ENCODE measurements at places on chromosomes 1 and 21.

DNA sequence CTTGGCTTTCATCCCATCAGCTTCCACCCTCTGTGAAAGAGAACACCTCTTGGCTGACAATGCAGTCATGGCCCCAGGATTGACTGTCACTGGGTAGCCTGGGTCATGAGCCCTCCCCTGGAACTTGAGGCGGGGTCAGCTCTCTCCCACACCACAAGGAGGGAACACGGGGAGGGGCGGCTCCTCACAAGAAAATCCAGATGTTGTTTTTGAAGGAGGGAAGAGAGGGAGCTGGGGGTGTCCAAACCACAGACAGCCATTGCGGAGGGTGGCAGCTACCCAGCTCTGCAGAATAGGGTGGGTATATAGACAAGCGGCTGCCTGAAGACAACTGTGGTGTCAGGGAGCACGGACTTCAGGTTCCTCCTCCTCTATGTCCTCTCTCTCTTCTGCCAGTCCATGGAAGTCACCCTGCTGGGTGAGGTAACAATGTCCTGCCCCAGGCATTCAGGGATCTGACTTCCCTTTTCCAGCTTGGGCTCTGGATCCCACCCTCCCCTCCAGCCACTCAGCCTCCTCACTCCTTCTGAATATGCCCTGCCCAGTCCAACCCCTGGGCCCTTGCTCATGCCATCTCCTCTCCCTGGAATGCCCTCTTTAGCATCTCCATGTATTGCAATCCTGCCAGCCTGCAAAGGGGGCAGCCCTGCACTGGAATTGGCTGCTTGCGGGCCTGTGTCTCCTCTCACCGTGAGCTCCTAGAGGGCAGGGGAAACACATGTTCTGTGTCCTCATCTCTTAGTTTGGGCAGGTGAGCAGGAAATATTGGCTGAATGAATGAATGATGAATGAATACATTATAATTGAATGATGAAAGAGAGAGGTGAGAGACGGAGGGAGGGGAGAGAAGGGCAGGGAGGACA is 60.9 kb upstream of the RUNX3 start:
- DNase-seq, result no peak

GRCh38 chr21:45277101-45278045 is 10.3 kb downstream of the POFUT2 start:
- DNase-seq, result no peak

DNA sequence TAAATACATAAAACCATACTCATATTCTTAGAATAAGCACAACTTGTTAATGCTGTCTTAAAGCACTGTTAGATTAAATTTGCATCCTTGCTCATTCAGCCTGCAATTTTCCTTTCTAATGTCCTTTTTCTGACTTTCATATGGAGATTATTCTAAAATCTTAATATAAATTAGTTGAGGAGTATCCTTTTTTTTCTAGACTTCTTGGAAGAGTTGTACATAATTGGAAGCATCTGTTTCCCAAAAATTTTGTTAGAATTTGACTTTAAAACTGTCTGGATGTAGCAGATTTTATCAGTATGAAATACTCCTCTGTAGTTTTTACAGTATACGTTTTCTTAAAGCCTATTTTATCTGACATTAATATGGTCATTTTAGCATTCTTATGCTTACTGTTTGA is 9.7 kb downstream of the KIFAP3 start:
- no peak for DNase-seq

DNA sequence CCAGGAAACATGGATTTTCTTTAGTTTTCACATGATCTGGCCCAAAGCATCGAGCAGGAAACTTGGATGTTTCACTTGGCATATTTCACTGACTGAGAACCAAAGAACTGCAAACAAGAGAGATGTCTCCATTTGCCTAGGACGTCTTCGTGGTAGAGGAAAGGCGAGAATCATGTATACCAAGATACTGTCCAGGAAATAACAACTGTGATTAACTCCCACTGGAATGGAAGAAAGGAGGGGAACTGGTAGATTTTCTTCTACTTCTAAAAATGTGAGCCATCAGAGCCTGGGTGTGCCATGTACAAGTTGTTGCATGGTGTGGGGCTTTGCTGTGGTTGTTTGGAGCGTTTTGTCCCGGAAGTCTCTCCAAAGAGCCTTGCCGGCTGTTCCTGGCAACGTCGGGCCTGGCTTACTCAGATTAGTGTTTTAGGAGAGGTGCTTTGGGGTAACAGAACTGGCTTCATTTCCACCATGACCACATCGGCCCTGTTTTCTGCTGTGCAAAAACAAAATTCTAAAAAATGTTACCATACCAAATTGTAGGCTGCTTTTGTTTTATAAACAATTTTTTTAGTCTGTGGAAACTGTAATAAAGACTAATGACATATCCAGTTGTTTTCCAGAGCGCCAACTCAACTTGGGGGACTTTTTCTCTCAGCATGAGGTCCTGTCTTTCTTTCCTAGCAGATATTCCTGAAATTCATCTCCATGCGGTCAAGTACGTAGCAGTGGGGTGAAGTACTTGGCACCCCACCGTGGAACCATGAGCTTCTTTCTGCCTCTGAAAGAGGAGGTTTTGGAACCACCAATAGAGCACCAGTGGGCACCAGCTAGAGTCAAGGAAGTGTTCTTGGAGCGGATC is 118.3 kb downstream of the TM2D1 start:
- DNase-seq, result no peak

GRCh38 chr1:228453022-228453560 is 34.1 kb upstream of the RNF187 start:
- no peak for DNase-seq

- DNase-seq, result no peak
Measured at GRCh38 chr1:190243056-190243455, 234.6 kb downstream of the BRINP3 start.

DNA sequence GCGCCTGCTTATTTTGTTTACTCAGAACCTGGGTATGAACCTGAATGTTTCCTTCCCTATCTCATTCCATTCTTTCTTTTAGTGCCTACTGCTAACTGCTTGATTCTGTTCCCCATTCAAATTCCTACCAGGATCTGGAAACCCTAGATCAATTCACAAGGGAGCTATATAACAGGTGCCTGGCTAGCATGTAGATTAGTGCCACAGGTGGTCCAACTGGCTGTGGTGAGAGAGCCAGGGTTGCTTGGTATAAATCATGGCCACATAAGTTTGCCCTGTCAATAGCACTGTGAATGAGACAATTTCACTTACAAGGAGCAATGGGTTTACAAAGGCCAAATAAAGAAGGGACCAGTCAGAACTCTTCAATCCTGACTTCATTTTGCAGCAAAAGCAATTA is 6.6 kb upstream of the PRPF38B start:
- no peak for DNase-seq

GRCh38 chr1:29124366-29125236 is 898 bp upstream of the TMEM200B start:
- DNase-seq, result peak; percentile 85

- DNase-seq, result no peak
Measured at GRCh38 chr1:212035835-212036605, 472 bp downstream of the DTL start.

- no peak for DNase-seq
Measured at GRCh38 chr1:163789911-163790310, 468.2 kb downstream of the NUF2 start.

- DNase-seq, result no peak
Measured at GRCh38 chr1:71687376-71687775, 595.0 kb downstream of the NEGR1 start.

DNA sequence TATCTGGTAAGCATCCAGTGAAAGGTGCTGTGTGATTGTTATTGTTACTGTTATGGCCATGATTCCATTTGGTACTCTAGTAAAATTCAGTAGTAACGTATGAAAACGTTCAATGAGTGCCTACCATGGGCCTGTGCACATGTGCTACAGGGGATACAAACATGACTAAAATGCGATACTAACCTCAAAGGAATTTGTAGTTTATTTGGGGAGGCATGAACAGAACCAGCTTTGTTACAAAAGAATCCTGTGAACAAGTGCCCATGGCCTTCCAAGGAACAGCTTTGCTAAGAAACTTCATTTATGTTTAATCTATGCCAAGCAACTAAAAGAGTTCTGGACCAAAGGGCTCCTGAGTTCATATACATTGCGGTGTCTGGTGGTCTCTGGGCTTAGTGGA is 28.7 kb downstream of the PTGFR start:
- DNase-seq, result no peak

DNA sequence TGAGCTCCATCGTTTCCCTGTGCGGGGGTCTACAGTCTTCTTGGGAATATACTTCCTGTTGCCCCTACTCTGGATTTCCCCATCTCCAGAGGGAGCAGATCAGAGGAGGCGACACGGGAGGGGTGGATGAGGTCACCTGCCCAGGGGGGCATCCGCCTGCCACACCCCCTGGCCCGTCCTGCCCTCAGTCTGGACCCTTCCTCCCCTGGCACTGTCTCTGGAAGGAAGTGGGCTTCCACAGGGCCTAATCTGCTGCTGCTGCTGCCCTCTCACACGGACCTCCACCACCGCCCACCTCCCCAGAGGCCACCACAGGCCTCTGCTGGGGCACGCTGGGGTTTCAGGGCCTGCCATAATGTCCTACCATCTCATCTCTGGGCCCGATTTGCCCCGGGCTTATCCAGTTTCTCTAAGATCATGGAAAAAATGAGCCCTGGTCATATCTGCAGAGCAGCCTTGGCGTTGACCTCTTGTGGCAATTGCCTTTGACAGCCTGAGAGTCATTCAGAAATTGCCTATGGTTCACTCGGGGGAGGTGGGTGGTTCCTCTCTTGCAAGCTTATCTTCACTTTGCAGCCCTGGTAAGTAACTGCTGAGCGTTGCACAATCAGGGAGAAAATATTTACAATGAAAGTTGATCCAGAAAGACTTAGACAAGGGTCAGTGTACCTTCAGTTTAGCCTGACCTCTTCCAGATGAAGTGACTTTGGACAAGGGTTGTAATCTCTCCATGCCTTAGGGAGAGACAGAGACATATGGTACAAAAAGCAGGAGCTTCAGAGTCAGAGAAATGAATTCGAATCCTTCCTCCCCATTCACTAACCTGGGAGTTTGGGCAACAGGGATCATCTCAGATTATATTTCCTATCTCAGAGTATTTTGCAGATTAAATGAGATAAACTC is 252.4 kb downstream of the TOMM20 start:
- no peak for DNase-seq

- DNase-seq, result peak; percentile 80
Measured at GRCh38 chr1:10835822-10836421, 39.5 kb upstream of the CASZ1 start.

DNA sequence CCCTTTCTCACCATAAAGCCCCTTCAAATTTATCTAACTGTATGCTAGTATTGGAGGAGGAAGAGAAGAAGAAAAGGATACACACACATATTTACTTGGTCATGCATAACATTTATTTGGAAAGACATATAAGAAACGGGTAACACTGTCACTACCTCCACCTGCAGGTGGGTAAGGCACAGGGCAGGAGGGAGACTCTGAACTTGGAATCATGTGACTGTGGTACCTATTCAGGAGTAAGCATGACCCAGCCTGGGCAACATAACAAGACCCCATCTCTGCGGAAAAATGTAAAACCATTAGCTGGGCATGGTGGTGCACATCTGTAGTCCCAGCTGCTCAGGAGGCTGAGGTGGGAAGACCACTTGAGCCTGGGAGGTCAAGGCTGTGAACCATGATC is 1.4 kb upstream of the PADI6 start:
- DNase-seq, result no peak

DNA sequence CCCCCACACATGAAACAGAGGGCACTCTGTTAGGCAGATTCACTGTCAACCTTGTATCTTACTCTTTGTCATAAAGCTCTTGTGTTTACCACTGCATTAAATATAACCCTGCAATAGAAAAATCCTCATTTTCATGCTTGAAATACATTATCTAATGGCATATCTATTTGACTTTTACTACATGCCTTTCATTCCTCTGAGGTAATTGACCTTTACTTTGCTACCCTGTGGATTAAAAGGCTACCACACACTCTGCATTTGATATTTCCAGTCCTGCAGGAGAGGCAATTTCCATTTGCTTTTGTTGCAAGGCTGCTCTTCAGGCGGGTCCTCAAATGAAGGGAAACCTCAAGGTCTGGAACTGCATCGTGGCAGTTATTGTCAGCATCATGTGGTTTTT is 238.0 kb downstream of the NTNG1 start:
- no peak for DNase-seq

DNA sequence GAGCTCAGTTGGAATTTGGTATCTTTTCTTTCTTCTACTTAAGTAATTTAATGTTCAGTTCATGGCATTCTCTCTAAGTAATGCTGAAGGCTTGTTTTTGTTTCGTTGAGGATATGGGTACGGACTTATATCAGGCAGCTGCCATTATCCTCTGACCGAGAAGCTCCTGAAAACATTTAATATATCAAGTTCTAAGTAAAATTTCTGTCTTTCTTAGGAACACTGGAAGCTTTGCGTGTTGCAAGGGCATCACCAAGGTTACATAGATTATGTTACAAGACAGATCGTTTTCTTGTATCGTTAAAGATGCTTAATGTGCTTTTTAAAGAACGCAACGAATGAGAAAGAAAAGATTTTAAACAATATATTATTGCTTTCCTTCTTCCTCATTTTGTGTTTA is 1.0 kb upstream of the GALNT2 start:
- no peak for DNase-seq

DNA sequence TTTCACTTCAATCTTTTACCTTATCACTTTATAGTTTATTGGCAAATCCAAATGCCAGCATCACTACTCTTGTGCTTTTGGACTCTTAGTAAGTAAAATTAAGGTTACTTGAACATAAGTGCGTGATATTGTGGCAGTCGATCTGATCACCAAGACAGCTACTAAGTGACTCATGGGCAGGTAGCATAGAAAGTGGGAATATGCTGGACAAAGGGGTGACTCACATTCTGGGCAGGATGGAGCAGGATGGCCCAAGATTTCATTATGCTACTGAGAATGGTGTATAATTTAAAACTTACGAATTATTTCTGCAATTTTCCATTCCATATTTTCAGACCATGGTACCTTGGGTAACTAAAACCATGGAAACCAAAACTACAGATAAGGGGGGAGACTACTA is 120.2 kb downstream of the ROR1 start:
- no peak for DNase-seq

- DNase-seq, result no peak
Measured at GRCh38 chr1:228376262-228376628, 30.4 kb downstream of the TRIM11 start.

DNA sequence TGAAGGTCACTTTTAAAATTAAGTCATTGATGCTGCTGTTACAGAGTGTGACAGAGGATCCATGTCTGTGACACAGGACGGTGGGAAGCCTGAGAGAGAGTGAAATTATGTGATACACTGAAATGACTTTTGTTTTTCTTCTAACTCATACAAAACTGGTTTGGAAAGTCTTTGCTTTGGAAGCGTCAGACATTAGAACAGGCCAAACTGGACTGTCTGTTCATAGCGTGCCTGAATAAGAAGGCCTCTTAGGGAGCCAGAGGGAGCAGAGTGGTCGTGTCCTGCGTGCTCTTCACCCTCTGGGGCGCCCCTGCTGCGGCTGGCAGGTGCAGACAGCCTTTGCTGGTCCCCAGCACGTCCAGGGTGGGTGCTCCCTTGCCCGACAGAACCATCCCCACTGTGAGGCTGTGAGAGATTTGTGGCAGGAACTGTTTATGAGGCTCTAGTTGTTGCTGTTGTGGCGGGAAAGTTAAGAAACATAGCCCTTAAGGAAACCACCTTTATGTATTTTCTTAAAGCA is 19.7 kb upstream of the PGD start:
- DNase-seq, result no peak

- DNase-seq, result no peak
Measured at GRCh38 chr1:155872527-155872926, 13.2 kb downstream of the SYT11 start.

Data from progenitor cell of endocrine pancreas (in vitro differentiated cells).